T-helper 17 cell (primary cell): ENCODE measurements at places on chromosomes 7 and 10. TPM values are rescaled to one million over a fixed set of nuclear protein-coding genes. Genes with fewer than 3 reads are reported as not detected.

GRCh38 chr7:69736126-69736810 is 138.0 kb downstream of the AUTS2 start:
- H3K4me1 ChIP-seq, result peaks cover 2% of the 10 kb centered on the region
- H3K27me3 ChIP-seq, result peaks cover 19% of the 10 kb centered on the region
- no peak for DNase-seq
- H3K36me3 ChIP-seq, result no peaks in the 10 kb centered on the region

- peak overlapping the region; percentile 49 for H3K4me3 ChIP-seq
- no peak overlapping the region for H3K27ac ChIP-seq
- DNase-seq, result no peak
- peaks cover 26% of the 10 kb centered on the region for H3K4me1 ChIP-seq
- H3K27me3 ChIP-seq, result peaks cover 80% of the 10 kb centered on the region
- H3K36me3 ChIP-seq, result peaks cover 2% of the 10 kb centered on the region
Observed at GRCh38 chr7:27174874-27175625, 930 bp upstream of the HOXA10 start.

GRCh38 chr7:117285826-117286225 is 37.0 kb downstream of the WNT2 start:
- no peak overlapping the region for H3K4me3 ChIP-seq
- H3K4me1 ChIP-seq, result no peaks in the 10 kb centered on the region
- peaks cover 9% of the 10 kb centered on the region for H3K27me3 ChIP-seq
- H3K27ac ChIP-seq, result no peak overlapping the region
- no peak for DNase-seq

GRCh38 chr10:47034441-47035051 is 123.3 kb downstream of the PTPN20 start:
- no peak overlapping the region for H3K27ac ChIP-seq
- peaks cover 3% of the 10 kb centered on the region for H3K36me3 ChIP-seq

The BMPER gene
- total RNA-seq, result not detected

The OR2A42 gene
- total RNA-seq, result 0.07 TPM

GRCh38 chr7:33744293-33745075 is 160.9 kb upstream of the BMPER start:
- no peaks in the 10 kb centered on the region for H3K27me3 ChIP-seq
- no peak overlapping the region for H3K27ac ChIP-seq
- peaks cover 2% of the 10 kb centered on the region for H3K4me1 ChIP-seq

- H3K4me1 ChIP-seq, result peaks cover 2% of the 10 kb centered on the region
- H3K36me3 ChIP-seq, result no peaks in the 10 kb centered on the region
- no peak overlapping the region for H3K27ac ChIP-seq
- no peak for DNase-seq
- no peak overlapping the region for H3K4me3 ChIP-seq
Observed at GRCh38 chr7:28483908-28484605, 71.7 kb downstream of the CREB5 start.

The IFIT1B gene
- total RNA-seq, result not detected

- no peak overlapping the region for H3K27ac ChIP-seq
- peaks cover 4% of the 10 kb centered on the region for H3K36me3 ChIP-seq
- peaks cover 2% of the 10 kb centered on the region for H3K4me1 ChIP-seq
- DNase-seq, result no peak
Observed at GRCh38 chr10:44948642-44949041, 11.0 kb upstream of the RASSF4 start.

DNA sequence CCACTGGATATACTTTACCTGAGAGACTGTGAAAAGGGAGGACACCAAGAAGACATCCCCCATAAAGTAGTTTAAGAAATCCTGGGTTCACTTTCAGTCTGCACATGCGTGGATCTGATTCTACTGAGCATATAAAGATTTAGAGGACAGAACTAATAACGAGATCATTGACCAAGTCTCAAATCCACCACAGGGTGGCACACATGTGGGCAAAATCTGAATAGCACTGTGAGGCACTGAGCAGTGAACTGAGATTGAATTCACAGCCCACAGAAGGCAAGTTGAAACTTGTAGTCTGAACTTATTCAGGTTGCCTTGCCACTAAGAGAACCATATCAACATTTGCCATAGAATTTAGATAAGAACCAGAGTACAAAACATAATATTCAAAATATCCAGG is 818.6 kb downstream of the GRID1 start:
- H3K27me3 ChIP-seq, result peaks cover 37% of the 10 kb centered on the region
- no peak overlapping the region for H3K27ac ChIP-seq
- peak; percentile 8 for DNase-seq
- no peak overlapping the region for H3K4me3 ChIP-seq

DNA sequence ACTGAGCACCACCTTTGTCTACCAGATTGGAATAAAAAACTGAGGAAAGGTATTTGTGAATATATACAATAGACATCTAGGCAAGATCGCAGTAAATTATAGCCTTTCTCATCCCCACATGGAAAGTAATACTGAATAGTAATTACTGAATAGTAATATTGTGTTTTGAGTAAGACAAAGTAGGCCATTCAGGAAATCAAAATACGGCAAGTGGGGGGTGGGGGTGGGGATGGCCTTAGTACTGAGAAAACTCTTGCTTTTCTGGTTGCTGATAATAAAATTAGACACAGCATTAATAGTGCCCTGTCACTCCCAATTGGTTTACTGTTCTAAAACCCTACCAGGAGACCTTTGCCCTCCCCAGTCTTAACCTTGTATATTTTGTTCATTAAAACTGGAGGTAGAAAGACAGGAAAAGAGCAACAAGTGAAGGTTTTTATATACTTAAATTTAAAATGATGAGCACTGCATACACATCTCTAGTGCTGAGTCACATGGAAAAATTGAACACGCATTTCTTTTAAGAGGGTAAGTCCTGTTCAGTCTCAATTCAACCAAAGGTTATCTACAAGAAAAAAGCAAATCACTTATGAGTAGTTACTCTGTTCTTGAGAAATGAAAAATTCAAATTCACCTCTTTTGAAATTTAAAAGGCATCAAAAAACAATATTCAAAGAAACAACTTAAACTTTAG is 65.6 kb downstream of the IGF2BP3 start:
- no peak overlapping the region for H3K4me3 ChIP-seq
- DNase-seq, result no peak
- no peak overlapping the region for H3K27ac ChIP-seq
- H3K4me1 ChIP-seq, result no peaks in the 10 kb centered on the region

The CTNNA3 gene
- total RNA-seq, result not detected

DNA sequence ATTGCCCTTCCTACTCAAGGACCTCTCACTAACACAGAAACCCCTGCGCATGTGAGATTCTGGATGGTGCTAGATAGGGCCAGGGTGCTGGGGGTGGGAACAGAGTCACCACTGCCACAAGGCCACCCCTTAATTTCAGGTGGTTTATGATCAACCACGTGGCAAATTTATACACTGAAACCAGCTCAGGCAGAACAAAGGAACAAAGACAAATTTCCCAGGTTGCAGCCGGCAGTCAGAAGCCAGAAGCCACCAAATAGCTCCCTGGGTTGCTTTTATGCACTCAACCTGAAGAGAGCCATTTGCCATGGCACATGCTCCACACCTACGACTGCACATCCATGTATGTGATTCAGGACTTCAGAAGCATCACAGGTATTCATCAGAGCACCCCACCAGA is 2.5 kb downstream of the VOPP1 start:
- peak overlapping the region; percentile 95 for H3K27ac ChIP-seq
- DNase-seq, result no peak
- peaks cover 72% of the 10 kb centered on the region for H3K4me1 ChIP-seq
- peaks cover 2% of the 10 kb centered on the region for H3K36me3 ChIP-seq
- H3K4me3 ChIP-seq, result peak overlapping the region; percentile 96

- no peaks in the 10 kb centered on the region for H3K27me3 ChIP-seq
- peaks cover 11% of the 10 kb centered on the region for H3K36me3 ChIP-seq
- DNase-seq, result no peak
- no peak overlapping the region for H3K27ac ChIP-seq
- no peak overlapping the region for H3K4me3 ChIP-seq
Observed at GRCh38 chr7:135204341-135204749, 7.0 kb downstream of the WDR91 start.

GRCh38 chr10:86261941-86262687 is 104.5 kb downstream of the GRID1 start:
- DNase-seq, result no peak
- peaks cover 8% of the 10 kb centered on the region for H3K36me3 ChIP-seq
- H3K4me3 ChIP-seq, result peak overlapping the region; percentile 21
- no peak overlapping the region for H3K27ac ChIP-seq
- H3K4me1 ChIP-seq, result peaks cover 10% of the 10 kb centered on the region
- peaks cover 61% of the 10 kb centered on the region for H3K27me3 ChIP-seq

The ALOX5 gene
- total RNA-seq, result 19.8 TPM

The SLC13A4 gene
- not detected for total RNA-seq

The SEC31B gene
- 70.3 TPM for total RNA-seq
